Activated CD4-positive, alpha-beta T cell treated with anti-CD3 and anti-CD28 coated beads, Interleukin-2, amount 50 U/mL, for 24 hours (primary cell): ENCODE measurements at places on chromosomes 5 and 9.
A peak's percentile ranks its signal among the peaks of the same experiment; 100 is the strongest.

DNA sequence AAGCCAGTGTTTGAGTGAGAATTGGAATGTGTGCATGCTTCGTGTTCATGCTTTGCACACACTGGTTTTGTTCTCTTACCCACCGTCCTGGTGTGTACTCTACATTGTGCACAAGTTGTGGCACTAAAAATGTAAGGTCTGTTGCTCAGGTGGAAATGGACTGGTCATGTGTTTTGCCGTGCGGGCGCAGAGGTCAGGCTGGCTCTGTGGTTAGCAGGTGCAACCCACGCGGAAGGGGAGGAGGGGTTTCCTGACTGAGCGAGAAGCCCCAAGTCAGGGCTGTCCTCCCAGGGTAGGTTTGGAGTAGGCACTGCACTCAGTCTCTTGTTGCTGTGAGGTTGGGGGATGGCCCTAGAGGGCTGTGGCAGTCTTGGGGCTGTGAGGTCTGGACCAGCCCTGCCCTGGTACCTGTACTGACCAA, 86.6 kb downstream of the EHMT1 start:
- DNase-seq = no peak

- DNase-seq = no peak
Observed at GRCh38 chr9:13568405-13568804, 288.9 kb upstream of the MPDZ start.

DNA sequence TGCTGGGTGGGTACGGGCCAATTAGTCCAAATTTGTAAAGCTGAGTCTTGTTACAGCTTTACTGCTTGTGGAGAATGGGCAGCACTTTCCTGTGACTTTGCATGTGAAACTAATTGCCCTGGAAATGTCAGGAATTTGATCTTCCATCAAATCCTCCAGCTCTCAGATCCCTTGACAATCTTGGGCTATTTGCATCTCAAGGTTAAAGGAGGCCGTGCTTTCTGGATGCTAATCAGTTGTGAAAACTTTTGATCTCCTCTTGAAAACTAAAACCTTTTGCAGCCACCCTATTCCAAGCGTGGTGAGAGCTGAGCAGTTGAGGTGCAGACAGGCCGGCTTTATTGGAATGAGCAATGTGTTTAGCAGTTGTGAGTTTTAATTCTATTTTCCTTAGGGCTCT, 68.0 kb upstream of the CLINT1 start:
- no peak for DNase-seq

- DNase-seq = no peak
Observed at GRCh38 chr9:82670000-82670399, 392.9 kb downstream of the RASEF start.

- DNase-seq = peak; percentile 27
Observed at GRCh38 chr9:133619791-133620190, 10.6 kb upstream of the FAM163B start.

- DNase-seq = no peak
Observed at GRCh38 chr9:73441223-73441622, 289.6 kb downstream of the ANXA1 start.

DNA sequence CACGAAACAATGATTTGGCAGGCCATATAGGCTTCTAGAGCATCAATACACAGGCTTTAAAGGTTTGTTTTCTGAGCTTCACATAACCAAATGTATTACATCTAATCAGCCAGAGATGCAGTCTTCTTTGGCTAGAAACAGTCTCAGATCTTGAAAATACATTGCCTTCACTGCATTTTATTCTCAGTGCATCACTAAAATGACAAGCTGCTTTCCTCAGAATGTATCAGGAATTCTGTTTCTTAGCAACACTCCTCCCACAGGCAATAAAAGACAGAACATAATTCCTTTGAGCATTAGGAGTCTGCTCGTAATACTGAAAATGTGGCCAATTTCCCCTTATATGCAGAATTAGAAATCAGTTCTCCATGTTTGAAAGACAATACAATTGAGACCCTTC, 36.9 kb downstream of the FEM1C start:
- no peak for DNase-seq

GRCh38 chr5:57243286-57244137, 69.7 kb downstream of the GPBP1 start:
- no peak for DNase-seq

GRCh38 chr5:107555425-107556090, 115.2 kb downstream of the EFNA5 start:
- no peak for DNase-seq

DNA sequence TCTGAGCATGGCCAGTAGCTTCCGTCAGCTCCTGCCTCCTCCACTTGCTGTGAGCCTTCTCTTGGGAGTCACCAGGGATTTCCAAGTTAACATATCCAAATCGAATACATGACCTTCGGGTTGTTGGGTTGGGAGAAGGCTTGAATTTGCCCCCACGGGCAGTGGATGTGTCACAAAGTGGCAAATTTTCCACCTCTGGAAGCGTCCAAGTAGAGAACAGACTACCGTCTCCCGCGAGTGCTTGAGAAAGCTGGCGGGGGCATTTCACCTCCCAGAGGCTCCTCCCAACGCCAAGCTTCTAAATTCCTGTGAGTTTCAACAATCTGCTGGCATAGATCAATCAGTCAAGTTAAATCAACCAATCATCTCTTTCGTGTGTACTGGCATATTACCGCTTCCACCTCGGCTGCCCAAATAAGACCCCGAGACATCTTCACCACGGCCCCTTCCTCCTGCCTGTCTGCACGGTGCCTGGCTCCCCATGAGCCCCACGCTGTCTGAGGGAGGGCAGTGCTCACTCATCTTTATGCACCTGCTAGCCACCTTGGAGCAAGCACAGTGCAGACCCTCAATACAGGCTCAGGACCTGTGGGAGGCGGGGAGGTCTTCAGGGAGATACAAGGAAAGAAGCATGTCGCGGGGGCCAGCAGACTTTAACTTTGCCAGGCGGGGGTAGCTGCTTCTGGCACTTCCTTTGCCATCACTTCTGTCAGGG, 79.1 kb downstream of the MRPL36 start:
- DNase-seq = no peak

DNA sequence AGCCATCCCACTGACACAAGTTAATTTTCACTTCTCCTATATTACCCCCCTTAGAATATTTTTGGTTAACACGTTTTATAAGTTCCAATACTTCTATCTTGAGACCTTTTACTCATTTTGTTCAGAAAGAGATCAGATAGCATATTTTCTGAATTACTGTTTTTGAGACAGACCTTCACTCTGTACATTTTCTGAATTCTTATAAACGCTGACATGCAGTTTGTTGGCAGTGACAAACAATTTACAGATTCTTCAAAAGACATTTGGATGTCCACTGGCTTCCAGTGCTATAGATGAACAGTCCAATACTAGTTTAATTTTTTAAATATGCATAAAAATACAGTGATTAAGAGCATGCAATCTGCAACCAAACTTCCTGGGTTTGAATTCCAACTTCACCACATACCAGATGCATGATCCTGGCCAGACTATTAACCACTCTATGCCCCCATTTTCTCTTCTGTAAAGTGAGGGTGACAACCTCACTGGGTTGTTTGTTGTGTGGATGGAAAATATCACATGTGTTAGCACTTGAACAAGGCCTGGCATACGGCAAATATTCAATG, 142.1 kb downstream of the AGTPBP1 start:
- DNase-seq = no peak

DNA sequence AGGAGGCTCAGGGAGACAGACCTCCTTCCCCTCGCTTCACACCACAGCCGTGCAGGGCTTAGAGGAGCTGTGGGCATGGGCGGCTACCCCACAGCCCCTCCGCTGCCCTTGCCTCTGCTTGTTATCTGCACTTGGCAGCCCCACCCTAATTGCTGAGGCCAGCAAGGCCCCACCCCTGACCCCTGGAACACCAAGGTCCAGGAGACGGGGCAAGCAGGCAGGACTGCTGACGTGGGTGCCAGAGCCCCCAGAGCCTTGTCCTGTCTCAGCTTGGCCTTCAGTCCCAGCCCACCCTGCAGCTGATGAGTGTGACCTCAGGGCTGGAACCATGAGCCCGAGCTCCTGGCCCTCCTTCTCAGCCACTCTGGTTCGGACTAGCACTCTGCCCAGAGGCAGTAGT, 29.1 kb upstream of the NEURL1B start:
- DNase-seq = no peak

DNA sequence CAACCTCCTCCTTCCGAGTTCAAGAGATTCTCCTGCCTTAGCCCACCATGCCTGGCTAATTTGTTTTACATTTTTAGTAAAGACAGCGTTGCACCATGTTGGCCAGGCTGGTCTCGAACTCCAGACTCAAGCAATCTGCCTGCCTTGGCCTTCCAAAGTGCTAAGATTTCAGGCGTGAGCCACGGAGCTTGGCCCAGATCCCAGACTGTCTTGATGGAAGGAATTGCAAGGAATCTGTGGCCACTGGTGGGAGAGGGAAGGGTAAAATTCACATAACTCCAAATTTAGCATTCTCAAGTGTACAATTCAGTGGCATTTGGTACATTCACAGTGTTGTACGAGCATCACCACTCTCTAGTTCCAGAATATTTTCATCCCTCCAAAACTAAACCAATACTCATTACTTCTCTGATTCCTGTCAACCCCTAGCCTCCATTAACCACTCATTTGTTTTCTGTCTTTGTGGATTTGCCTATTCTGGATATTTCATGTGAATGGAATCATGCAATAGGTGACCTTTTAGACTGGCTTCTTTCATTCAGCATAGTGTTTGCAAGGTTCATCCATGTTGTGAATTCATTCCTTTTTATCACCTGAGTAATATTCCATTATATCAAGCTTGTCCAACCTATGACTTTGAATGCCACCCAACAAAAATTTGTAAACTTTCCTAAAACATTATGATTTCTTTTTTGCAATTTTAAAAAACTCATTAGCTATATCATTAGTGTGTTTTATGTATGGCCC, 8.9 kb upstream of the MYO10 start:
- DNase-seq = no peak

DNA sequence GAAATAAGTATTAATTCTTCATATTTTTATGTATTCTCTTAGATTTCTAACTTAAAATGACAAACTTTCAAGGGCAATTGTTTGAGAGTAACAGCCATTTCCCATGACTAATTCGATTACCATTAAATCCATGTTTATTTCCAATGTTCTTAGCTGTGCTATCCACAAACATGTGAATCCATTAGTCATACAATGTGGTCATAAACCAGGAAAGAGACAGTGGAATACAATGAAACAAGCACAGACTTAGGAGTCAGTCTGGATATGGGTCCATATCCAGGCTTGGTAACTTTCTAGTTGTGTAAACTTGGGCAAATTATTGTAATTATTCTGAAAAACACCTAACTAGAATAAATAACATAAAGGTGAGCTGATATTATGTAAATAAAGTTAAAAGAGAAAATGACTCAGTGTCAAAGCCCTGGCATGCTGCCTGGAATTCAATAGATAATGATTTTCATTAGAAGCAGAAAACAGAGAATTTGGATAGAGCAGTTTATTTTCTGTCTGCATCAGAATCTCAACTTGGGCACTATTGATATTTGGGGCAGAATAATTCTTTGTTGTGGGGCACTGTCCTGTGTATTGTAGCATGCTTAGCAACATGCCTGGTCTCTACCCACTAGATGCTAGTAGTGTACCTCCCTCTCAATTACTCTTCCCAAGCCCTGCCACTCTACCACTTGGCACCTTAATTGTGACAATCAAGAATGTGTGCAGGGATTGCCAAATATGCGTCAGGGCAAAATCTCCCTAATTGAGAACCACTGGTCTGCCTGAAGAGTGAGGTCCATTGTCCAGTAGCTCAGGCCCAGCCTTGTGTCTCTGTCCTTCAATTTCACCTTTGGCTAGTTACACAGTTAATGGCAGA, 44.7 kb upstream of the SLC27A6 start:
- no peak for DNase-seq

DNA sequence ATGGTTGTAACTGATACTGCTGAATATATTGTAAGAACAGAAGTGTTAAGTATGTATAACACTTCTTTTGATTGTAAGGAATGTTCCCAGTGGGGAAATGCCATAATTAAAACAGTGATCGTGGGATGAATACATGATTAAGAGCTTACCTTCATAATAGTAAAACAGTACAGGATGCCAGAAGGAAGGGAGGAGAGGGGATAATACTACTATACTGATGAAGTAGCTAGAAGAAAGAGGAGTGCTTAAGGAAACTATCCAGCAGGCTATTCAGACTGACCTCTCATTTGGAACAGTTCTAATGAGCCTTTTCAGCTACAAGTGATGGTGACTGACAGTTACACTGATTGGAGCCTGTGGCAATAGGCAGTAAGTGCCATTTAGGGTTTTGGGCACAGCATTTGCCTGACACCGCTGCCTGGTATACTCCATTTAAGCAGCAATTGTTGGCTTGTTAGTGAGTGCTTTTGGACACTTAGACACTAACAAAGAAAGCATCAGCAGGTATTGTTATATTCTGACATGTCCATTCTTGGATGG, 33.8 kb upstream of the KDM4C start:
- no peak for DNase-seq

DNA sequence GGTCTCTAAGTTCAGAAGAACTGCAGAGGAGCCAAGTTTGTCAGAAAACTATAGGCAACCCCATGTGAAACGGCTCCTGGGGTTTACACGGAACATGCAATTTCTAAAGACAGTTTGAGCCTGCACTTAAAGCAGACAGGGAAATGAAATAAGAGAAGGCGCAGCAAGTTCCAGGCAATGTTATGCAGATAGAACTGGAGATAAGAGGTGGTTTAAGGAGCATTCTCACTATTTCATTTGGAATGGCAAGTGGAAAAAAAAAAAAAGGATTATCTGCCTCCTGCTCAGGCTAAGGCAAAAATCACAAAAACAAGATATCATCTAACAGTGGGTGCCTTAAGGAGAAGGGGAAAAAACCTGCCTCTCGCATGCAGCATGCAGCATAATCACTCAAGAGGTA, 2252.4 kb downstream of the MAT2B start:
- no peak for DNase-seq

DNA sequence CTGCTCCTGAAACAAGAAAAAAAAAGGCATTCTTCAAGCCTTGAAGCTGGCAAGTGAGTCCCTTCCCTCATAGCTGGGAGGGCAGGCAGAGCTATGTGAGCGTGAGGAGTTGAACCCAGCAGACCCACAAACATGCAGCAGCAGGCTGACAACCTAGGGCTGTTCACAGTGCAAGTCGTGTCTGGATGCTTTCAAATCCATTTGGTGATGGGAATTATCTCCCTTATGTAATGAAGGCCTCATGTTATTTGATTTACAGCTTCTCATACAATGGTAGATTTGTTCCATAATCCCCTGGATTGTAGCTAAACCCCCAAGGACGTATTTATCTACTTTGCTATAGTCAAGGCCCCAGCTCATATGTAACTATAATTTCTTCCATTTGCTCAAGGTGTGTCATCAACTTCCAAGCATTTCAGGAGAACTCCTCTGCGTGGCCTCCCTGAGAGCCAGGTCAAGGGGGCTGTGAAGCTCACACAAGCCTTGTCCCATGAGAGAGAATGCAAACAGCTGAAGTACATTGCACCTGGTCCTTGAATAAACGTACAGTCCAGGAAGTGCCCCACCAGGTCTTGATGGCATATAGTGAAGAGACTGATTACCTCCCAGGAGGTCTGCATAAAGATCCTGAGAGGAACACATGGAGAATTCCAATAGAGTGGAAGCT, 124.8 kb upstream of the SLC1A3 start:
- DNase-seq = no peak

DNA sequence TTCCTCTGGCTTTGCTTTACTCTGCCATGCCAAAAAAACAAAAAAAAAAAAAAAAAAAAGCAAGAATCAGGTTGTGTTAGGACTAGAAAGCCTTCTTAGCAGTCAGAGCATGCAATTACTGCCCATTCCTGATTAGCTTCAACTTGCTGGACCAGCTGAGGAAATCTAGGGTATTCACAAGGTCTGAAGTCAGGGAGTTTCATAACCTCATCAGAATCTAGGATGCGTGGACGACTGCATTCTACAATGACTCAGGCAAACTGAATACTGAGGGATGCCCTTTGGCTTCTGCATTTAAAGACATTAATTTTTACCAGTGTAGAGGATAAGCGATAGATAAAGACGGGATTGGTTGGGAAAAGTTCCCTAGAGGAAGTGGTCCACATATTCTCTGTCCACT, 39.2 kb upstream of the SHOC1 start:
- DNase-seq = no peak
